ENCODE measurements at places on chromosomes 2 and 18.

- no peak for DNase-seq
Observed at GRCh38 chr2:69489793-69490192, 52.6 kb upstream of the NFU1 start.

DNA sequence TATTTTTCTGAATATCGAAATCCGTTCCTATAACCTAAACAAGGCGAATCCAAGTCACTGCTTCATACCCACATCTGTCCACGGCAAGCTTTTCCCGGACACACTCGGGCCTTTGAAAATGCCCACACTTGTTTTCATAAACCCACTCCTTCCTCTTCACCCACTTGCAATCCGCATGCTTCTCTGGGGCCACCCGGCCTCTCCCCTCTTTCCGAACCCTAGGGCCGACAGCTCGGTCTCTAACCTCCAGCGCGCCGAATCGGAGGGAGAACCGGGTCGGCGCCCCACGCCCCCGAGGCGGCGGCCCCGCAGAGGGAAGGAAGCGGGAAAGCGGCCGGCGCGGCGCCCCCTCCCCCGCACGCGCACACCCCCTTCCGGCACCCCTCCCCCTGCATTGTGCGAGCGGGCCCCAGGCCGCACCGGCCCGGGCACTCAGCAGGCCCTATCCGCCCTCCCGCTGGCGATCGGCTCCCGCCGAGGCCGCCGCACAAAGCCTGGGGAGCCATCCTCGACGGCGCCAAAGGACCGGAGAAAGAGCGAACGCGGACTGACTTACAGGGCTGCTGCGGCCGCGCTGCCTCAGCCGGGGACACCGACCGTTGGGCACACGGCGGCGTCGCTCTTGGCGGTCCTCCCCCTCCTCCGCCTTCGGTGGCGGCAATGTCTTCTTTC lies 467 bp downstream of the PUM2 start:
- DNase-seq = no peak

DNA sequence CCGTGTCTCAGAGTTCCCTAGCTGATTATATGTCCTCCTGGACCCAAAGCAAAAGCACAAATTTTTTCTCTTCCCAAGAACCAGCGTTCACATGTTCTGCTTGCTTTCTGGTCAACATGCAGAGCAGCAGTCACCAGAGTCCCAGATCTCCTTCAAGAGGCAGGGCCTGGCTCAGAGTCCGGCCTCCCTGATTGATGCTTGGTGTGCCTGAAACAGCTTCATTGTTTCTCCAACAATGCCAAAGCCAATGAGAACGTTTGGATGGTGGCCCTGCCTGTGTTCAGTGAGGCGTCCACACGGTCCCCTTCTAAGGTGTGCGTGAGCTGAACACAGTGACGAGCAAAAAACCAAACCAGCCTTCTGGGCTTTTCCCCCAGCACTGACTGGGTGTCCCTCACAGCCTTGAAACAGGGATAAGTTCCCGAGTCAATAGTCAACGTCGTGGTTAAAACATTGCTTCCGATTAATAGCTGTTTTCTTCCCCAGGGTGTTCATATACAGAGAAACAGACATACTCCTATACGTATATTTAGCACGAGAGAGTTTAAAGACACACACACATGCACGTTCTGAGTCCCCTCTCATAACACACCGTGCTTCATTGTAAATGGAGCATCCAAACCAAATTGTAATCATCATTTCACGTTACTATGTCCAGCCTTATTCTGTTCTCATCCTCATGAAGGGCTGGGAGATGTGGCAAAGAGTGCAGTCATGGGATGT lies 19.3 kb upstream of the POU3F3 start:
- no peak for DNase-seq

DNA sequence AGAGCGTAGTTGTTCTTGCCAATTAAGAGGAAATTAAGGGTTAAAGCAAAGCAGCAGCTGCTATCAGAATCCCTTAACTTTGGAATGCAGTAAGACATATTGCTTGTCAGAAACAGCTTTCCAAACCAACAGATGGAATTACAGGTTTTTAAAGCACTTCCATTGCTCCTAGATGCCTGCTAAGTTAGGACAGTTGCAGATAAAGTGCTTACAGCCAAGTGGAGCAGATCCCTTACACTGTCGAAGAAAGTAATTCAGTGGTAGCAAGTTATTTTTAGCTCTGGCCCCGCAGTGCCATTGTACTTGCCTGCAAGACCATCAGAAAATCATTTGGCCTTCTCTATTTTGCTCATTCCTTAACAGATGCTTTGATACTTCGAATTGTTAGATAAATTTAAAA lies 5.4 kb downstream of the PDK1 start:
- no peak for DNase-seq

DNA sequence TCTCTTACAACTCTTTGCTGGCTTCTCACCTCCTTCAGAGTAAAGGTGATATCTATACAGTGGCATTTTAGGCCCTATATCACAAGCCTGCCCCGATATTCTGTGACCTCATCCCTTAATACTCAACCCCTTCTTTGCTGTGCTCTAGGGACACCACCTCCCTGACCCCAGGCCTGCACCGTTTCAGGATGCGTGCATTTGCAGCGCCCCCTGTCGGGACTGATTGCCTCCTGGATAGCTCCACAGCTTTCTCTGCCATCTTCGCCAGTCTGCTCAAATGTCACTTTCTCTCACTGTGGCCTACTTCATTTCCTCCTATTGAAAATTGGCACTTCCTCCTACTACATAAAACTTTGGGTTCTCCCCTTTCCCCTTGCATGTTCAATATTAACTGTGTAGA lies 289.6 kb downstream of the SOCS6 start:
- no peak for DNase-seq

DNA sequence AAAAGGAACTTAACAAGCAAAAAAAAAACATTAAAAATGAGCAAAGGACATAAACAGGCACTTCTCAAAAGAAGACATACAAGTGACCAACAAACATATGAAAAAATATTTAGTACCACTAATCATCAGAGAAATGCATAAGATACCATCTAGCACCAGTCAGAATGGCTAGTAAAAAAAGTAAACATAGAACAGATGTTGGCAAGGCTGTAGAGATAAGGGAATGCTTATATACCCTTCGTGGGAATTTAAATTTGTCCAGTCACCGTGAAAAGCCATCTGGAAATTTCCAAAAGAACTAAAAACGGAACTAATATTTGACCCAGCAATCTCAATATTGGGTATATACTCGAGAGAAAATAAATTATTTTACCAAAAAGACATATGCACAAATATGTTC lies 1751.3 kb upstream of the LRRTM1 start:
- DNase-seq = no peak

DNA sequence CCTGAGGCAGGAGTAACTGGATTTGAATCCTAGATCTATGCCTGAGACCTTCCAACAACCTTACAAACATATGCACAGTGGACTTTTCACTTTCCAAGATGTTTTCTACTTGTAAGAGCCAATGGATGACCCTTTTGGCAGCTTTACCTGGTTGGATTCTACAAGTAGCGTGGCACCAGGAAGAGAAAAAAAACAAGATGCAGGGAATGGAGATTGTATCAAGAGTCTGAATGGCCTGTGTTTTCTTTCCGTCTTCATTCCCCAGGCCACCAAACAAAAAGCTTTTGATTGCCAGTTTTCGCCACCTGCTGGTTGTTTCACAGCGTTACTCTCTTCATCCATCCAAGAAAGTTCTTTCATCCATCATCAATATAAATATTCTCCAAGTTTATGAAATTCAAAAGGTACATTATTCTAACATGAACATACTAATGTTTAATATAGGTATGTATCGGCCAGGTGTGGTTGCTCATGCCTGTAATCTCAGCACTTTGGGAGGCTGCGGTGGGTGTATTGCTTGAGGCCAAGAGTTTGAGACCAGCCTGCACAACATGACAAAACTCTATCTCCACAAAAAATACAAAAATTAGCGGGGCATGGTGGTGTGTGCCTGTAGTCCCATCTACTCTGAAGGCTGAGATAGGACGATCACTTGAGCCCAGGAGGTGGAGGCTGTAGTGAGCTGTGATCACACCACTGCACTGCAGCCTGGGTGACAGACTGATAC lies 3.5 kb upstream of the BCL2 start:
- peak; percentile 83 for DNase-seq

- DNase-seq = no peak
Observed at GRCh38 chr2:10894264-10894935, 17.3 kb upstream of the KCNF1 start.

GRCh38 chr2:8581234-8581561 lies 100.7 kb upstream of the ID2 start:
- DNase-seq = no peak

DNA sequence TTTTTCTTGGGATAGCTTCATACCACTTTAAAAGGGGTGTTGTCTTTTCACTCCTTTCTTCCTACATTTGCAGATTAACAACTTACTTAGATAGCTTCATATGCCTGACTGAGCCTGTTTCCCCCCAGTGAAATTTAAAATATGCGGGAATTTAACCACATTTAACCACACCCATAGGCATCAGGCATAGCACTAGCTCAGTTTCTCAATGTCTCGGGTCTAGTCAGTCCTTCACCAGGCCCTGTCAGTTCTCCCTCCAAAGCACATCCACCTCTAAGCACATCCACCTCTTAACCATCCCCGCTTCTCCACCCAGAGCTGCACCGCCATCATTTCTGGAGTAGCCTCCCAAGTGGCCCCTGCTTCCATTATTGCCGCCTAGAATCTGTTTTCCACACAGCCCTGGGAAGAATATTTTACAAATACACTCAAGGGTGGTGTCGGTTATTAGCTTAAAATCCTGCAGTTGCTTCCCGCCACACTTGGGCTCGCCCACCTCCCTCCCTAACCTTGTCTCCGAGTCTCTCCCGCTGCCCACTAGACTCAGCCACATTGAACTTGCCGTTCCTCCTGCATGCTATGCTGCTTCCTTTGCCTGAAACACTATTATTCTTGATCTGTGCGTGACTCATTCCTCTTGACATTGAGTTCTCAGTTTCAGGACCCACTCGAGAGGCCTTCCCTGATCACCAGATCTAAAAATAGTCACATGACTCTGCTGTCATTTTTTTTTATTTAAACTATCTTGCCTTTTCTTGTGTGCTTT lies 68.3 kb downstream of the SPTBN1 start:
- DNase-seq = no peak

GRCh38 chr2:182625814-182626213 lies 90.2 kb upstream of the DNAJC10 start:
- no peak for DNase-seq

- DNase-seq = no peak
Observed at GRCh38 chr2:17083902-17084301, 418.3 kb upstream of the CYRIA start.

DNA sequence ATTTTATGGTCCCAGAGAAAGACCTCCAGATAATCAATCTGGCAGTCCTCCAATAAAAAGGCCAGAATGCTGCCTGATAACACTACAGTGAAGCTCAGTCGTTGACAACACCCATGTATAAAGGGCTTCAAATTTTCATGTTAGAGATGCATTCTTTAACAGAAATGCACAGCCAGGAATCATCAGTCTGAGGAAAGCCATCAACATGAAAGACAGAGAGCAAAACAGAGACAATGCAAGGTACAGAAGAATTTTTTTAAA lies 13.8 kb downstream of the BABAM2 start:
- no peak for DNase-seq

- DNase-seq = no peak
Observed at GRCh38 chr2:229616433-229616832, 97.9 kb downstream of the DNER start.

DNA sequence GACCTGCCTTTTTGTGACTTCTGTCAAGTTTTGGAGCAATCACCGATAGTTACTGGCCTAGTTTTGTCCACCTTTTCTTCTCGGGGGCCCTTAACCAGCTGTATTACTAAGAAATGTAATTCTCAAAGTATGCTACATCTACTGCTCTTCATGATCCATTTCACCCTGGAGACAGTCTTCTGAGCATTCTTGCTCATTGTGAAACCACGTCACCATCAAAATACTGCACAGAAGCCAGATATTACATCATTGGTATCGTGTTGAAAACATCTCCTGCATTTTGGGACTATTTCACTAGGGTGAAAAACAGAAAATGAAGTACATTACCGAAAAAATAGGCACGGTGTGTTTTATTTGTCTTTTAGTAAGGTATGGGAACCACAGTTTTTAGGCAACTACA lies 11.7 kb downstream of the LYPD6B start:
- DNase-seq = no peak

- DNase-seq = no peak
Observed at GRCh38 chr2:30410217-30410616, 36.8 kb upstream of the LCLAT1 start.

DNA sequence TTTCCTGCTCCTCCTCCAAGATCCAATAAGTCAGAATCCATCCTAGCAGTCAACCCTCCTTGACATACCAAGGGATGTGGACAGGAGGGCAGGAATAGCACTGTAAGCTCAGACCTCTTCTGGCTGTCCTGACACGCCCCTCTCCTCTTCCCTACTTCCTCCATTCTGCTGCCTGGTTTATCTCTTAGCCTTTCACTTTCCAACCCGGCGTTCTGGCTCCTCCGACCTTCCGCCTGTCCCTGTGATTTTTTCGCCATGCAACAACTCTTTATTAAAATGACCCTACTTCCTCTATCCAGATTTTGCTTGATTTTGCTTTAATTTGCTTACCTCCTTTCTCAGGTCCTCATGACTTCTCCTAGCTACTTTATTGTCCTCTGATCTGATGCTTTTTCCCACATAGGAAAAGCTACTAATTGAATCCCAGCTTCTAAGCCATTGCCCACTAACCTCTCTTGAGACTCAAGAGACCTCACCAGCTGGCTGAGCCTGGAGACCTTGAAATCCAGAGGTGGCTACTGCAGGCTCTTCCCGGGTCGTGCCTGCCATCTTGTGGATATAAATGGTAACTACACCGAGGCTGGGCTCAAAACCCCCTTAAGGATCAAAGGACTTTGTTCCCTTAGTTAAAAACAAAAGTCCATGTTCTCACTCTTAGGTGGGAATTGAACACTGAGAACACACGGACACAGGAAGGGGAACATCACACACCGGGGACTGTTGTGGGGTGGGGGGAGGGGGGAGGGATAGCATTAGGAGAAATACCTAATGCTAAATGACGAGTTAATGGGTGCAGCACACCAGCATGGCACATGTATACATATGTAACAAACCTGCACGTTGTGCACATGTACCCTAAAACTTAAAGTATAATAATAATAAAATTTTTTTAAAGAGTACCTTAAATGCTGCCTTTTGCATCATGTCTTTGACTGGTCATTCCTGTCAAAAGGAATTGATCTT lies 139.4 kb downstream of the AKAIN1 start:
- peak; percentile 50 for DNase-seq

GRCh38 chr18:62524440-62525200 lies 1.8 kb downstream of the ZCCHC2 start:
- peak; percentile 64 for DNase-seq

- DNase-seq = peak; percentile 14
Observed at GRCh38 chr18:38174594-38174993, 609.0 kb upstream of the CELF4 start.
